Dermis microvascular lymphatic vessel endothelial cell (primary cell): ENCODE measurements at places on chromosomes 11 and 22. TPM values are rescaled to one million over a fixed set of nuclear protein-coding genes. Genes with fewer than 3 reads are reported as not detected.

DNA sequence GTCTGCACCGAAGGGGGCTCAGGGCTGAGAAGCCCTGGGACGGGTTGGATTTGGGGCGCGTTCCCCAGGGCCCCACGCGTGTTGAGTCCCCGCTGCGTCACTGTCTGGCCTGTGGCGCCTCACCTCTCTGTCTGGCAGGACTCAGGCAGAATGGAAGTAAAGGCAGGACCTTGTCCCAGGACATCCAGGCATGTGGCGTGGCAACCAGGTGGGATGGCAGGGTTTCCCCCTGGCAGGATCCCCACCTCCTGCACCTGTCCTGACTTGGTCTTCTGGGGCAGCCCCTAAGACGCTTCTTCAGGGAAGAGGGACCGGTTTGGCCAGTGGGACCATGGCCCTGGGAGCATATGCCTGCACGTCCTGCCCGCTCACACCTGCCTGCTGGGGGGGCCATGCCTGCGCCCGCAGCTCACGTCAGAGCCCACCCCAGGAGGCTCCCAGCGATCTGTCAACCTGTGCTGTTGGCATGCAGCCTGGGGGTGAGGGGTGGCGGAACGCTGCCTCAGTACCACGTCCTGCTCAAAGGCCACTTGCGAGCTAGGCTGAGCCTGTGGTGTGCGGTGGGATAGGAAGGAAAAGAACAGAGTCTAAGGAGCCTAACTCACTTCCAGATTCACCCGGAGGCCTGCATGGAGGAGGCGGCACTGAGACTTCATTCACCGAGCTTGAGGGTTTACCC is 72.7 kb downstream of the KCNQ1 start:
- DNase-seq: no peak

- no peak for DNase-seq
These were observed 34.4 kb downstream of the HIRA start for GRCh38 chr22:19396934-19397733.

GRCh38 chr11:65468874-65469333 is 29.9 kb upstream of the MALAT1 start:
- peak; percentile 62 for DNase-seq

DNA sequence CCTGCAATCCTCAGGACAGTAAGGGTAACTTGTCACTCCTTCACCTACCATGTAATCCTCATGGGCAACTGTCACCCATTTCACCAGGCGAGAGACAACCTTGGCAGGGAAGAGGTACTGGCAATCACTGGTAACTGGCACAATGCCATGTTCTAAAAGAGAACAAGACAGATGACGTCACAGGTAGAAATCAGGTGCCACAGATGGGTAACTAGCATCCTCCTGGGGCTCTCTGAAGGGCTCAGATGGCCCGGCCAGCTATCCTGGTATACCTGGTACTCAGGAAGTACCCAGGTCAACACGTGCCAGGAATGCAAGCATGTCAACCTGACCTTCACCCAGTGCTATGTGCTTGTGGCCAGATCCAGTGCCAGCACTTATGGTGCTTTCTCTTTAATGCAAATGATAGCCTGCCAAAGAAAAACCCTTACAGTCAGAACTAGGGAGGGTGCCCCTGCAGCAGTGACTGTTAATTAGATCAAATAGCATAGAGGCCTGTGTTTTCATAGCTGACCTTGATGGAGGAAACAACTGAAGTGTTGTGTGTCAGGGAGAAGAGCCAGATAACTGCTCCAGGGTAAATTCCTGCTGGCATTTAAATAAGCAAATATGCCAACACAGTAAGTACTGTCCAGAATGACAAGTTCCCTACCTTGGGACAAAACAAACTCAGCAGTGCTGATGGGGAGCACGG is 36.2 kb downstream of the THOC5 start:
- no peak for DNase-seq

GRCh38 chr11:101584655-101585054 is 848 bp upstream of the TRPC6 start:
- DNase-seq: no peak

DNA sequence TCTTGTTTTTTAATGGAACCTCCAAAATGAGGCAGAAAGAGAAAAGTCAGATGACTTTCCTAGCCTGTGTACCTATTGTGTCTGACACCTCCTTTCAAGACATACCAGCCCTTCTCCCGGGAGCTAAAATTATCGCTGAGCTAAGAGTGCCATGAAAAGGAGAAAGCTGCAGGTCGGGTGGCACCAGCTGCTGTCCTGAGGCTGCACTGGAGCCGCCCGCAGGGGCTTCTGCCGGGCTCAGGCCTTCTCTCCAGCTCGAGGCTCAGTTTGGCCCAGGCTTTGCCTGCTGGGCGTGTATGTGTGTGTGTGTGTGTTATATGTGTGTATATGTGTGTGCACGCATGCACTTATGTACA is 27.7 kb upstream of the RAB1B start:
- DNase-seq: no peak

DNA sequence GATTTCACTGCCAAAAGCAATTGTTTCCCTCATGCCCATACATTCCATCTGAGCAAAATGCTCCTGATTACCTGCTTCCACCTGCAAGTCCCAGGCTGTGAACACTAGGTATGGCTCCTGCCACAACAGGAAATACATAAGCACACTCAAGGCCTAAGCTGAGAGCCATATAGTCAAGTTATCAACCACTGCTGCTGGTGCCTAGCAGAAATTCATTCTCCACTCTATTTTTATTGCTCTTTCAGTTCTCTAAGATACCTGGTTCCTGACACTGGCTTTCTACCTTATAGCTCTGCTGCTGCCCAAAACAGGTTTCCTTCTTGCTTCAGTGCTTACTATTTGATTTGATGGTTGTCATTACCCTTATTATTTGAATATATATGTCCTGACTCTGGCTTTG is 31.6 kb downstream of the SLC36A4 start:
- DNase-seq: no peak

DNA sequence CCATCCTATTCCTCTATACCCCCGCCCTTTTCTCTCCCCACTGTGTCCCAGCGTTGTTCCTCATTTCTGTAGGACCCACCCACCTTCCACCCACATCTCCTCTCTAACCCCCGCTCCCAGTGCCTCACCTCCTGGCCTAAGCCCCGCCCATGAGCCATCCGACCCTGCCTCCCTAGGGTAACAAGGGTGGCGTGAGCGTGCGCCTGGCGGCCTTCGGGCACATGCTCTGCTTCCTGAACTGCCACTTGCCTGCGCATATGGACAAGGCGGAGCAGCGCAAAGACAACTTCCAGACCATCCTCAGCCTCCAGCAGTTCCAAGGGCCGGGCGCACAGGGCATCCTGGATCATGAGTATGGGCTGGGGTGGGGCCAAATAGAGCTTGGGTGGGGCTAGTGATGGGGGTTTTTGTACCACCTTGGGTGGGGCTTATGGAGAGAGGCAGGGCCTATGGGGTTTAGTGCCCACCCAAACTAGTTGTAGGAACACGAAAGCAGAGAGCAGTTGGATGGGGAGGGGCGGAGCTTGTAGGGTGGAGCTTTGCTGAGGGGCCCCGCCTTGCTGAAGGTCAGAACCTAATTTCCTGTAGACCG is 4.5 kb downstream of the INPP5J start:
- DNase-seq: no peak

GRCh38 chr11:8905528-8906165 is 5.3 kb upstream of the AKIP1 start:
- no peak for DNase-seq

- no peak for DNase-seq
These were observed 6.7 kb downstream of the MYO18B start for GRCh38 chr22:25748704-25749103.

DNA sequence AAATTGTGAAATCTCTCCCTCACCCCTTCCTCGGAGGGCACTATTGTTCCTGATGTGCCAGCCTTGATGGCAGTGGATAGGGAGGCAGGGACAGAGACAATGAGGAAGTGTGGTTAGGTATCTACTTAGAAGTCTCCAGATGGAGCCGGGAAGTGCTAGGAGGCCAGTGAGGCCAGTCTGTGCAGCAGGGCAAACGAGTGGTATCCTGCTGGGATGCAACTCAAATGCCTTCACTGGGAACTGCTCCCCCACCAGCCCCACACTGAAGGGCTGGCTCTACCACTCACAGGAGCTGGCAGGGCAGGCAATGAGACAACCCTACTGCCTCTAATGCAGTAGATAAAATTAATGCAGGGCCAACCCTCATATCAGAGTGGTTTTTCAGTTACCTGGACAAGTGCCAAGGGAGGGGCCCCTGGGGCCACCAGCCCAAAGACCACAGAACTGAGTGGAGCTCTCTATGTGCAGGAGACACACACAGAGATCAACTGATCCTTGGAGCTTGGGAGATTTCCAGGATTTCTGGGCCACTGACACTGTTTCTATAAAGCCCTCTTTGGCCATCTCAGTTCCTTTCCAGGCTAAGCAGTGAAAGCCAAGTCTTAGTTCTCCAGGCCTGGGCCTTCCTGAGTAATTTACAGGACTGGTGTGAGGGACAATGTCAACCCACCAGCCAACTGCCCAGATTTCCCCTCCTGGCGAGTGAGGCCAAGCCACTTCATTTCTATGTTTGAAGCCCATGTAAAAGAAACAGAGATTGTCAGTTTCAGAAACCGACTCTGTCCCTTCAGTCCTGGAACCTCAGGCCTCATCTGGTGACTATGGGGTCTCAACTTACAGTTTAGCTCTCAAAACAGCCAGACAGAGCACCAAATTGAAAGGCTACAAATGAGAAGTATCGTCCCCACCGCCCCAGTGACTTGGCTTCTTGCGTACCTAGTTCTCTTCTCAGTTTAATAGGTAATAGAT is 4.1 kb downstream of the MIF start:
- DNase-seq: no peak

- DNase-seq: no peak
These were observed 9.2 kb upstream of the RBMXL2 start for GRCh38 chr11:7079545-7080135.

DNA sequence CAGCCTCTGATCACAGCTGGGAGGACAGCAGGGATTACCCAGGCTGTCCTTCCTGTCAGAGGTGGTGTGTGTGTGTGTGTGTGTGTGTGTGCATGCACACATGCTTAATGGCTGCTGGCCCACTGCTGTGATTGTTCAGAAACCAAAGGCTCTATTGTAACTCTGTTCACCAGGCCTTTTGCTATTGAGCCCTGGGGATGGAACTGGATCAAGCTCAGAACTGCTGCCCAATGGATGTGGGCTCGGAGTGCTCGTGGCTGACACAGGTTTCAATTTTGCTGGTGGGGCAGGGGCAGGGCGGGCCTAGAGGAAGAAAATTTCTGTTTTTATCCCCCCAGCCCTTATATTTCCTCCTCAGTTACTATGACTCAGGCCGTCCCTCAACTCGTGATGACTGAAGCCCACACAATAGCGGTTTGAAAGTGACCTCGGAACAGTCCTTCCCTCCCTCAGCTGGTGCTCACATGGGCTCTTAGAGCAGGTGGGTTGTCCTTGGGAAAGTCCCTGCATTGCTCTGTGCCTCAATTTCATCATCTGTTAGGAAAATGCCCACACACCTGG is 359.3 kb downstream of the TENM4 start:
- peak; percentile 80 for DNase-seq

DNA sequence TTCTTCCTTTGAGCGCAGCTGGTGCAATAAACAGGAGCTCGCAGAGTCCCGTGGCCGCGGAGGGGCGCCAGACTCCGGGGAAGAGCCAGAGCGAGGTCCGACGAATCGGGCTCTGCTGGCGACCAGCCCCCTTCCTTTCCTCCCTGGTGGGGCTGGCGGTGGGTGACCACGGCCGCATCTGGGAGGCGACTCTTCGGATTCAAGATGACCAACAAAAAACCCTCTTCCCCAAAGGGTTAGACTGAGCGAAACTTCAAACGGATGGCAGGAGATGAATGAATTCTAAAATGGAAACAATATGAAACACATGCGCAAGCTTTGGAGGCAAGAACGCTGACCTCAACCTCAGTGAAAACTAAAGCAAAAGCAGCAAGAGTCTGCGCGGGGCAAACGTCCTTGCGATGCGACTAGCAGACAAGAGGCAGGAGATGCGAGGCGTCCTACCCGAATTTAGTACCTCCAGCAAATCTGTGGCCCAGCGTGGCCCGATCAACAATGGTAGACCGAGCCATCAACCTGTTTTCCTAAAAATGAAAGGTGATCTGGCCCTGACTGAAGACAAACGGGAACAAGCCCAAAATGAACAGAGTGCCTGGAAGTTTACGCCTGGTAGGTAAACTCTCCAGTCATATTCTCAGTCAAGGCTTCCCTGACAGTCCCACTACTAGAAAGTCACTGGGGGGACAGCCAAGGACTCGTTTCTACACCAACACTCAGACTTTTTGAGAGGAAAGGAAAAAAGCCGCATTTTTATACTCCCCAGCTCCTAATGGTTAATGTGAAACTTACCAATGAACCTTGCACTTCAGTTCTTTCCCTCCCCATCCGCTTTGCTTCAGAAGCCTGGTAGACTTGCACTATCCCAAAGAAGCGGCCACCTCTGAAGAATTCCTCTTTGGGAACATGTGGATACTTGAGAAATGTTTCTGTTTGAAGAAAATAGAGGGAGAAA is 11.6 kb downstream of the MMP3 start:
- peak; percentile 45 for DNase-seq

- DNase-seq: no peak
These were observed 19.0 kb upstream of the MPPED2 start for GRCh38 chr11:30605036-30605605.

- no peak for DNase-seq
These were observed 21.3 kb upstream of the GRAMD4 start for GRCh38 chr22:46598737-46599424.

GRCh38 chr22:37275622-37276021 is 6.7 kb upstream of the CYTH4 start:
- no peak for DNase-seq

DNA sequence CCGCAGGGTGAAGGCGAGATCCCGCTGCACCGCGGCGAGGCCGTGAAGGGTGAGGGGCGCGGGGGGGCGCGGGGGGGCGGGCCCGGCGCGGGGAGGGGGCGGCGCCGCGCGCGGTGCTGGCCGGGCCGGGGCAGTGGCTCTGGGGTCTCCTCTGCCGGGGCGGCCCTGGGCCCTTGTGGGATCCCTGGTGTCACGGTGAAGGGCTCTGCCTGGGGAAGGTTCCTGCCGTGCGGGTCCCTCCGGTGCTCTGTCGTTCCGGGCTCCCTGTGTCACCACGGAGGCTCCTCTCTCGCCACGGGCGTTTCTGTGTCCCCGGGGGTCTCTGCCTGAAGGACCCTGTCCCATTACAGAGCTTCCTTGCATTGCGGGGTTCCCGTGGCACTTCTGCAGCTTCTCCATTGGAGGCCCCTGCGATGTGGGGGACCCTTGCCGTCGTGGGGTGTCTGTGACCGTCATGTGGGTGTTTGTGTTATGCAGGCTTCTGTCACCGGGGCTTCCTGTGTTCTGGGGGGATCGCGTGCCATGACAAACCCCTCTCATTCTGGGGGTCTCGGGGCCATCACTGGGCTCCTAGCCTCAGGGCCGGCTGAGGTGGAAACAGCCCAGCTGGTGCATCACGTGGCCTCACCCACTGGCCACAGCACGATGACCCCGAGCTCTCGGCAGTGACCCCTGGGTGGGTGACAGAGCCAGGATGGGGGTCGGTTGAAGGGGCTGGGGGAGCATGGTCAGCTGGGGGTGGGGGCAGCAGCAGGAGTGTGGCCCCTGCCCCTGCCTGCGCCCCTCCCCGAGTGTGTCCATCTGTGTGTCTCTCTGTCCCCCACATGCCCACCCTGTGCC is 25.3 kb downstream of the SHANK3 start:
- DNase-seq: no peak

OR5AR1 gene
- total RNA-seq: not detected in 2 replicates

CHST1 gene
- 5.4 TPM in 2 replicates for total RNA-seq

TRIM6 gene
- total RNA-seq: 0.38 and 3.9 TPM in 2 replicates

HEPN1 gene
- total RNA-seq: under 0.01 TPM in 1 of 2 replicates, not detected in the other

APOL3 gene
- total RNA-seq: 118 and 218 TPM in 2 replicates

LGR4 gene
- total RNA-seq: 1.2 and 2.7 TPM in 2 replicates

TNNT3 gene
- not detected in 2 replicates for total RNA-seq

RELT gene
- total RNA-seq: 4.5 and 4.8 TPM in 2 replicates

CENPM gene
- 14.4 and 30.0 TPM in 2 replicates for total RNA-seq

CST6 gene
- total RNA-seq: 0.38 and 0.64 TPM in 2 replicates

ANKK1 gene
- total RNA-seq: not detected in 2 replicates

OR5T2 gene
- not detected in 2 replicates for total RNA-seq

LRRC4C gene
- not detected in 2 replicates for total RNA-seq

C1QTNF5 gene
- 47.6 and 121 TPM in 2 replicates for total RNA-seq
